SK-N-MC (cell line): ENCODE measurements at places on chromosomes 7 and 10.

DNA sequence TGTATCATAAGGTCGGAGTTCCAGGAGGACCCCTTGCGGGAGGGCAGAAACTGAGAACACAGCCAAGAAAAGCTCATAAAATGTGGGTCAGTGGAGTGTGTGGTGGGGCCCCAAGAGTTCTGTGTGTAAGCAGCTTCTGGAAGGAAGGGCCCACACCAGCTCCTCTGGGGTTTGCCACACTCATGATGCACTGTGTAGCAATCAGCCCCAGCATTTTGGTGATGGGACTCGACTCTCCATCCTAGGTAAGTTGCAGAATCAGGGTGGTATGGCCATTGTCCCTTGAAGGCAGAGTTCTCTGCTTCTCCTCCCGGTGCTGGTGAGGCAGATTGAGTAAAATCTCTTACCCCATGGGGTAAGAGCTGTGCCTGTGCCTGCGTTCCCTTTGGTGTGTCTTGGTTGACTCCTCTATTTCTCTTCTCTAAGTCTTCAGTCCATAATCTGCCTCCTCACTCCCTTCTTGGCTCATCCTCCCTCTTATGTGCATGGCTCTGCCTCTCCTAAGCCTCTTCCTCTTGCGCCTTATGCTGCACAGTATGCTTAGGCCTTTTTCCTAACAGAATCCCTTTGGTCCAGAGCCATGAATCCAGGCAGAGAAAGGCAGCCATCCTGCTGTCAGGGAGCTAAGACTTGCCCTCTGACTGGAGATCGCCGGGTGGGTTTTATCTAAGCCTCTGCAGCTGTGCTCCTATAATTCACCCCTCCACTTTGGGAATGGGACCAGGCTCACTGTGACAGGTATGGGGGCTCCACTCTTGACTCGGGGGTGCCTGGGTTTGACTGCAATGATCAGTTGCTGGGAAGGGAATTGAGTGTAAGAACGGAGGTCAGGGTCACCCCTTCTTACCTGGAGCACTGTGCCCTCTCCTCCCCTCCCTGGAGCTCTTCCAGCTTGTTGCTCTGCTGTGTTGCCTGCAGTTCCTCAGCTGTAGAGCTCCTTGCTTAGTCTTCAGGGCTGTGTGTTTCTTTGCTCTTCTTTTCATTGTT, 17.8 kb downstream of the PRSS2 start:
- no peak for DNase-seq

DNA sequence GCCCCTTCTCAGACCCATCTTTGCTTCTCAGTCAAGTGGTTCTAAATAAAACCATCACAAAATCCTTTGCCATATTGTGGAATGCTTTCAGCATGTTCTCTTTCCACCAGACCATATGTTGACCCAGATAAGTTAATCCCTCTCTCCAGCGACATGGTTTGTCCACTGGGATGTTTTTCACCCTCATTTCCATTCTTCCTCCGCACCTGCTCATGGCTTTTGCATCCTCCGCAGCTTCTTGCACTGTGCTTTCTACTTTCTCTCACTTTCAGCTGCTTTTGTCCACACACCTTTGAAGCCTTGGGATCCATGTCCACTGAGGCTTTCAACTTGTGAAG, 52.3 kb upstream of the WAC start:
- no peak for DNase-seq

GRCh38 chr7:23012908-23013714, 819 bp downstream of the HYCC1 start:
- DNase-seq = no peak

GRCh38 chr10:97234400-97234799, 48.6 kb upstream of the SLIT1 start:
- no peak for DNase-seq

GRCh38 chr7:55140941-55141278, 122.1 kb downstream of the EGFR start:
- DNase-seq = no peak

DNA sequence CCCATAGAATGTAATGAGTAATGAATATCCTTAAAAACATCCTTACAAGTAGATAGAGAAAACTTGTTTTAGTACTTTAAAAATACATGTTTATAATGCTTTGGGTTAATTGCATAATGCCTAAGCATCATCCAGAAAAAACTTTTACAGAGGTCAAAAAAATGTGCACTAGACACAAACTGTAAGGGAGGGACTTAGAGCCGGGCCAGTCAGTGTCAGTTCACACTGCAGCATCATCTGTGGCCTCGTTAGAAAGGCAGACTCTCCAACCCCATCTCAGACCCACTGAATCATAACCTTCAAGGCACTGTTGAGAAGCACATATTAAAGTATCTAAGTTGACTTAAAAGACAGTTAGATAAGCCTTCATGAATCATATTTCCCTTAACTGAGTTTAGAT, 230.1 kb upstream of the PRPS1L1 start:
- DNase-seq = no peak

DNA sequence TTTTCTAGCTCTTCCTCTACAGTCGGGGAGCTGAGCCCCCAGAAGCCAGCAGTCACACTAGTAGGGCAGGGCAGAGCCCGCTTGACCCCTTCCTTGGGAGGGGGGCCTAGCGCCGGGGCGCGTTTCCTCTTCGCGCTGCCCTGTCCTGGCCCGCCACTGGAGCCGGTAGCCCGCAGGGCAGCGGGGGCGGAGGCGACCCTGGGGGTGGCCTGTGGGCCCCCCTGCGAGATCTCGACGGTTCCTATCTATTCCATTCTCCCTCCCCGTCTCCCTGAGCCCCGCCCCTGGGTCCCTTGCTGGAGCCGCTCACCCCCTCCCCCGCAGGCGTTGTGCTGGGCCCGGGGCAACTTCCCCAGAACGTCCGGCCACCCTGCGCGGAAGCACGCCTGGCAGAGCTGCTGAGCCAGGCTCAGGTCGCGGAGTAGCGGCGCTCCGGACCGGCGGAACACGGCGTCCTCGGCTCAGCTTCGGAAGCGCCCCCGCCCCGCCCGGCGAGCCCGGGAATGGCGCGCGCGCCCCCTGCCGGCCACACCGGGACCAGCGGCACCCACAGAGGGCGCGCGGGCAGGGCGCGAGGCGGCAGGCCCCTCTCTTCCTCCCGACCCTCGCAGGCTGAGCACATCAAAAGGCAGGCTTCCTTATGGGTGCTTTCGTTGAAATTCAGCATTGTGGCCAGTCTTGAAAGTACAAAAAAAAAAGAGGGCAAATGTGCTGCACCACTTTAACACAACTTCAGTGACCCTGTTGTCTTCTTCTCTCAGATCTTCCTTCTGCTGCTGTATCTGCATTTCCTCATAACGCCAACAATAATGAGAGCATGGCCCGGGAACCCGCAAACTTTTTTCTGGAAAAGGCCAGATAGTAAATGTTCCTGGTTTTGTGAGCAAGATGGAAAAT, 327.6 kb downstream of the TNS3 start:
- no peak for DNase-seq

- no peak for DNase-seq
Observed at GRCh38 chr7:149815661-149816266, 22.4 kb upstream of the ZNF862 start.

- no peak for DNase-seq
Observed at GRCh38 chr10:131453721-131454634, 142.5 kb upstream of the TCERG1L start.

DNA sequence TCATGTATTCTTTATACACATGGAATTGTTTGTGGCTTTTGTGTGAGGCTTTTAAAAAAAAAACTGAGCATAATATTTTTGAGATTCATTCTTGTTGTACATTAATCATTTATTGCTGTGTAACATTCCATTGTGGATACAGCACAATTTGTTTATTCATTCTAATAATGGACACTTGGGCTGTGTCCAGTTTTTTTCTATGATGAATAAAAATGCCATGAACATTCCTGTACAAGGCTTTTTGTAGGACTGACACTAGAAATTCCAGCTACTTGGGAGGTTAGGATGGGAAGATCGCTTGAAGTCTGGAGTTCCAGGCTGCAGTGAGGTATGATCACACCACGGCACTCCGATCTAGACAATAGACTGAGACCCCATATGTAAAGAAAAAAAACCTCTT, 254.3 kb upstream of the CACNA2D1 start:
- DNase-seq = no peak

DNA sequence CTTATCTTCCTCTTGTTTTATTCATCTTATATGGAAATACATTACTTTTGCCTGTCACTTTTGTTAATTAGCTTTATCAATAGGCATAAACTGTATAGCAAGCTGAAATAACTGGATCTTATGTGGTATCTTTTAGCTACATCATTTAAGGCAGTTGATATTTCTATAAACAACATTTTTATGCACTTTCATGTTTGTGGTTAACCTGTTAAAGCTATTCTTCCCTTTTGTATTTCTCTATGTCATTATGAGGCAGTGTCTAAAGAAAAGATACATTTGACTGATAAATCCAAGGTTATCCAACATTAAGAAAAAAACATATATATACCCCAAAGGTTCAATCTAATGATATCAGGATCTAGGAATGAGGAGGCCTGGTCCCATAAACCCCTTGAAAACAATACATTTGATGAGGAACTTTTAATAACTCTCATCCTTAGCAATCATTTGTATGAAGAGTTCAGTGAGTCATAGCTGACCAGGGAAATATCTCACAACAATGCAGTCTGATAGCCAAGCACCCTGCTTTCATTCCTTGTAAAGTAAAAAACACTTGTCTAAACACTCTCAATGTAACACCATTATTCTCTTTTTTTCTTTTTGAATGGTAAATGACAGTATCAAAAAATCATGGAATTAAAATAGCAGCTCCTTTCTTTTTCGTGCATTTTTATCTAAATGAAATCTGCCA, 300.9 kb downstream of the NEBL start:
- DNase-seq = no peak

DNA sequence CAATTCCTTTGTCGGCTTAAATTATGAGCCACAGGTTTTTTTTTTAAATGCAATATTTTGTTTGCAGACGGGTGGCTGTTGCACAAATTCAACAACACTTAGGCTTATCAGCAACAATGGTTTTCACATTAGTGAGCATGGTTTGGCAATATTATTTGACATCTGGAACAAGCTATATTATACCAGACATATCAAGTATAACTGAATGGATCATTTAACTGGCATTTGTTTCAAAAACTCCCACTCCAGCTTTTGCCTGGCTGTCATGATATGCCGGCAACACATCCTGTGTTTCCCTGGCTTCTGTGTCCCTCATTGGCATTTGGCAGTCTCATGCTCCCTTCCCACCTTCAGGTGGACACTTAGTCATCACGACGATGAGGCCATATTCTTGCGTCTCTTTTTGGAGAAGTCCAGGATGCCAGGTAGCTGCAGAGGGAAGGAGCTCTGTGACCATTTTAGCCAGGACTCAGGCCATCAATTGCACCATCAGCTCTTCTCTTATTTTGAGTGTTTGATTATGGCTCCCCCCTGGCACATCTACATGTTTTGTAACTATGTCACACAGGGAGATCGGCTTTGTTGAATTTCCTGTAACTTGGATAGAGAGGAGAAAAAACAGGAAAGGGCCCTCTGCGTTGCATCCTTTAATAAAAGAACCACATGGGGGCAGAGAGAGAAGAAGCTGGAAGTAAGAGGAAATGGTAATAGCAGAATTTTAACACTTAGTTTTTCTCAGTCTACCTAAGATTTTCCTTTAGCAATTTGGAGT, 413.9 kb downstream of the LRMDA start:
- DNase-seq = no peak

- no peak for DNase-seq
Observed at GRCh38 chr10:119496273-119496672, 46.2 kb downstream of the RGS10 start.

- no peak for DNase-seq
Observed at GRCh38 chr7:24050991-24051560, 232.9 kb upstream of the NPY start.

DNA sequence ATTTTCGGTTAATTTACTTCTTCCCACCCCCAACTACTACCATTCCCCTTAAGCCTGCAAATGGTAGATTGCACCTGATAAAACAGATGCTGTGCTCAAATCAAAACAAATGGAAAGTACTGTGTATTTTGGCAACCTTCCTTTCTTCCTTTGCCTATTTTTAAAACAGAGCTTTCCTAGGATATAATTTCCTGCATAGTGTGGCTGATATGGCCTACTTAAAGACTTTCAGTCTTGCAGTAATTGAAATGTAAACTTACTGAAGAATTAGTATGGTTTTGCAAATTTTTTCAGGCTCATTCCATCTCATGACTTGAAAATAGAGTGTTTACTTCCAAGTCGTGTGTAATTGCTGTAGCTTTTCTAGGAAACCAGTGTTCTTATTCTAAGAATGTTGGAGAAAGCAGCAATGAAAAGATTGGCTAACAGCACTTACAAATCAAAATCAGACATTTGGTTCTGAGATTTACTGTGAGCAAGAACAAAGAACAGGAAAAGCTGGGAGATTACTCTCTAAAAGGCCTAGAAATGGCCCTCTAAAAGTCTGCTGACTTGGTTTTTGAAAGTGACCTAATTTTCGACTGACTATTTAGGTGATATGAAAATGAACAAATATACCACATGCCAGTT, 52.0 kb downstream of the REEP3 start:
- peak; percentile 51 for DNase-seq

DNA sequence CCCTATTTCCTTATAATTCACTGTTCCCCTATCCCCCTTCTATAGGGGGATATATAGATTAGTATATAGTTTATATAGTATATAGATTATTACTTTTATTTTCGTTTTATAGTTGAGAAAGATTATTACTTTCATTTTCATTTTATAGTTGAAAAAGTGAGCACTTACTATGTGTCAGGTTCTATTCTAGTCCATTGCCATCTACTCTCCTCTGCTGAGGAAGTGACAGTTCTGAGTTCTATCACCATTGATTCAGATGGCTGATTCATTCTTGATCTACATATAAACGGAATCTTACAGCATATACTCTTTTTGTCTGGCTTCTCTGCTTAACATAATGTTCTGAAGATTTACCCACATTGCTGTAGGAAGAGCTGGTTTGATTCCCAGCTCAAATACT, 20.7 kb upstream of the CAV2 start:
- DNase-seq = no peak

- DNase-seq = no peak
Observed at GRCh38 chr10:111275091-111275490, 198.3 kb downstream of the ADRA2A start.

DNA sequence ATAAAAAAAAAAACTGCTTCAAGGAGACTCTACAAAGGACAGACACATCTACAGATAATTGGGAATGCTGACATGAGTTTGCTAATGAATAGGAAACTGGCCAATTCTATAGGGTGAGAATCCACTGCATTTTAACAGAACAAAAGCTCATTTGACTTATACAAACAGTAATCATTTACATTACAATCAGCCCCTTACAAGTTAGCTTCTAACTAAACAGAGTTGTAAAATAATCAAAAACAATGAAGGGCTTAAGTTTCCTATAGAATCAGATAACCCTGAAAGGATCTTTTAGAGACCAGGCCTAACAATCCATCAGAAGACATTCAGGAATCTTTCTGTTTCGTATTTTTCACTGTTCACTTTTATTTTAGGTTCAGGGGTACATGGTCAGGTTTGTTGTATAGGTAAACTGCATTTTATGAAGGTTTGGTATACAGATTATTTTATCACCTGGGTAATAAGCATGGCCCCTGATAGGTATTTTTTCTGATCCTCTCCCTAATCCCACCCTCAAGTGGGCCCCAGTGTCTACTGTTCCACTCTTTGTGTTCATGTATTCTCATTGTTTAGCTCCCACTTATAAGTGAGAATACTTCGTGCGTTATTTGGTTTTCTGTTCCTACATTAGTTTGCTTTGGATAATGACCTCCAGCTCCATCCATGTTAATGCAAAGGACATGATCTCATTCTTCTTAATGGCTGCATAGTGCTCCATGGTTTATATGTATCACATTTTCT, 131.3 kb upstream of the NOBOX start:
- DNase-seq = no peak

GRCh38 chr10:58648131-58648530, 135.5 kb downstream of the BICC1 start:
- no peak for DNase-seq
